Activated T-cell treated with anti-CD3 and anti-CD28 coated beads, Interleukin-2, amount 50 U/mL, for 72 hours (primary cell): ENCODE measurements at places on chromosomes 12 and 14. TPM values are rescaled to one million over a fixed set of nuclear protein-coding genes. Genes with fewer than 3 reads are reported as not detected.
A peak's percentile ranks its signal among the peaks of the same experiment; 100 is the strongest.

DNA sequence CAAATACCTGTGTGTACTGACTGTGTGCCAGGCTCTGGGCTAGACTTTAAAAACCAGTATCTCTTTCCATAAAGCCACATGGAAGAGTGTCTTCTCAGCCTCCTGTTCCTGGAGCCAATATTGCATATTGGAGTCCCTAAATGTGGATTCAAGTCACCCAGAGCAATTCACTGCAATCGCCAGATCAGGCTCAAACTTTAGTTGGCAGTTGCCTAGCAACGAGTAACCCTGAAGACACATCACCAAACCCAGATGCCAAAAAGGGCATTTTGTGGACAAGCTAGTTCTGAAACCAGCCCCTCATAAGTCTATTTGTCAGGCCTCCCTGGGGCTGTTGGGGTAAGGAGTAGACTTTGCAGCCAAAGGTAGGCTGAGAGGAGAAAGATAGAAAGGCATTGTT is 13.7 kb downstream of the DPF3 start:
- no peak overlapping the region for H3K4me3 ChIP-seq
- no peaks in the 10 kb centered on the region for H3K27me3 ChIP-seq
- no peak overlapping the region for H3K27ac ChIP-seq
- peaks cover 19% of the 10 kb centered on the region for H3K4me1 ChIP-seq
- DNase-seq, result no peak

INF2 gene
- 38.8 TPM for total RNA-seq

SYNDIG1L gene
- not detected for total RNA-seq

DNA sequence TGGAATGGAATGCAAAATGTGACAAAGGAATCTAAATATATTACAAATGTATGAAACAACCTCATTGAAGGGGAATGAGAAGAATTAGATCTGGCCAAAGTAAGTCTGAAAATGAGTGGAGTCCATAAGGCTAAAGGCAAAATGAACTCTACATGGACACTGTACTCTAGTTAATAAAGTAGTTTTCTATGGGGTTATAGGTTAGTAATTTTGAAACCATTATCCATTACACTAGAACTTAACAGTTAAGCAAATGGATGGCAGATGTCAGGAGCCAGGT is 222.1 kb downstream of the NUAK1 start:
- H3K4me3 ChIP-seq, result no peak overlapping the region
- no peak overlapping the region for H3K27ac ChIP-seq
- H3K27me3 ChIP-seq, result no peaks in the 10 kb centered on the region
- DNase-seq, result no peak

DNA sequence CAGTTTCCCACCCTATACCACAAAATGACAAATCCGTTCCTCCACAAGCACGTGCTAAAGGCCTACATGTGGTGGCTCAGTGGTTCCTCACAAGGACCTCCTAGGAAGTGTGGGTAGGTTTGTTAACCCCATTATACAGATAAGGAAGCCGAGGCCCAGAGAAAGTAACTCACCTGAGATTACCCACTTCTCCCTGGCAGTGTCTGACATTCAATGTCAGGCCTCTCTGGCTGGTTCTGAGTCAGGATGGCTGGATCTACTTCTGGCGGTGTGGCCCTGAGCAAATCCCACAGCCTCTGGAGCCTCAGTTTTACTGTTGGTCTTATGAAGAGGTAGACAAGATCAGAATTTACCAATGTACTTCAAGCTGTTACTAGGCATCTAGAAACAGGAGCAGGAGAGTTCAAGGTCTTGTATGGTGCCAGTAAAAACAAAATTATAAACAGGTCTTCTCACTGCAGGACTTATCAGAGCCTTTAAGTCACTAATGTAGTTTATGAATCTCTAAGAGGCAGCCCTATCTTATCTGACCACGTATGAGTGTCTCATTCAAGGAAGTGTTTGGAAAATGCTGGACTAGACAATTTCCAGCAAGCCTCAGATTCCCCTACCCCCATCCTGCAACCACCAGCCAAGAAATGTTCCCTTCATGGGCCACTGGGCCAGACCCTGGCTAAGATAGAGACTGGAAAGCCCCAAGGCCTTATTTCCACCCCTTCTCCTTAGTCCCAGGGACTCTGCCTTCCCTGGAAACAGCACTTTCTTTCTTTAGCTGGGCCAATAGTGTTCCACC is 4.2 kb downstream of the HSPB8 start:
- H3K36me3 ChIP-seq, result no peaks in the 10 kb centered on the region
- H3K4me3 ChIP-seq, result no peak overlapping the region
- no peak overlapping the region for H3K27ac ChIP-seq
- no peak for DNase-seq
- peaks cover 4% of the 10 kb centered on the region for H3K27me3 ChIP-seq
- H3K4me1 ChIP-seq, result no peaks in the 10 kb centered on the region

DNA sequence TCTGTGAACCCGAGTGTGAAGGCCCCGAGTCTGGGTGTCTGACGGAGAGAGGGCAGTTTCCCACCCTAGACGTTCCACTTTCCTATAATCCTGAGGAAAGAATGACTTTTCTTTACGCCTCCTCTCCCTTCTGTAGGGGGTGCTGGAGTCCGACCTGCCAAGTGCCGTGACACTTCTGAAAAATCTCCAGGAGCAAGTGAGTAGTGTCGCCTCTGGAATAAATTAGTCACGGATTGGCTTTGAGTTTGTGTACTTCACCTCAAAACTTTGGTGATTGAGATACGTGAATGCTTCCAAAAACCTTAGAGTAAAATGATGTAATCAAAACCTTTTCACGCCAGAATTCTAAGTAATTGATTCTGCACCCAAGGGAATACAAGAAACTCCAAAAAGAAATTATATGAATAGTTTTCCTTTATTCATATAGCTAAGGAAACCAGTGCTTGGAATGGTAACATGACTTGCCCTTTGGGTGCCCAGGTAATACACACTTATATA is 452 bp downstream of the NGDN start:
- no peak overlapping the region for H3K27ac ChIP-seq
- peak; percentile 28 for DNase-seq
- no peak overlapping the region for H3K4me3 ChIP-seq
- peaks cover 2% of the 10 kb centered on the region for H3K36me3 ChIP-seq
- H3K4me1 ChIP-seq, result peaks cover 11% of the 10 kb centered on the region

- peak; percentile 46 for DNase-seq
- H3K36me3 ChIP-seq, result no peaks in the 10 kb centered on the region
- peak overlapping the region; percentile 80 for H3K27ac ChIP-seq
- H3K4me3 ChIP-seq, result peak overlapping the region; percentile 83
Observed at GRCh38 chr12:116123451-116124258, 153.8 kb downstream of the MED13L start.

DNA sequence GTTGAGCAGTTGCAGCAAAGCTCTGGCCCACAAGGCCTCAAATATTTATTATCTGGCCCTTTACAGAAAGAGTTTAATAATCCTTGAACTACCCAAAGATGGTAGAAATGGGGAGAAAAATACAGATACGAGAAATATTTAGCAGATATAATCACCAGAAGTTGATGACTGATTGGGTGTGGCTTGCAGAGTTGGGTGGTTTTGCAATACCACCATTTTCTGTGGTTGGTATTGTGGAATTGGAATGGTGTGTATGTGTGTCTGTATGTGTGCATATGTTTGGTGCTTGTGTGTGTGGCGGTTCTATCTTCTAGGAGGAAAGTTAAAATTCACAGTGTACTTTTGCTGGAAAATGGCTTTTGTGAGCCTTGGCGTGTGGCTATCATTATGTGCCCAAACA is 85.4 kb upstream of the MANSC4 start:
- H3K4me3 ChIP-seq, result no peak overlapping the region
- no peak overlapping the region for H3K27ac ChIP-seq
- H3K27me3 ChIP-seq, result peaks cover 8% of the 10 kb centered on the region
- DNase-seq, result no peak
- peaks cover 21% of the 10 kb centered on the region for H3K4me1 ChIP-seq

APOF gene
- total RNA-seq, result not detected

- no peaks in the 10 kb centered on the region for H3K27me3 ChIP-seq
- no peak overlapping the region for H3K27ac ChIP-seq
- peaks cover 4% of the 10 kb centered on the region for H3K36me3 ChIP-seq
- no peak overlapping the region for H3K4me3 ChIP-seq
- DNase-seq, result no peak
- H3K4me1 ChIP-seq, result peaks cover 26% of the 10 kb centered on the region
Observed at GRCh38 chr14:49888293-49888692, 4.6 kb upstream of the ARF6 start.

PAN2 gene
- total RNA-seq, result 112 TPM

DNA sequence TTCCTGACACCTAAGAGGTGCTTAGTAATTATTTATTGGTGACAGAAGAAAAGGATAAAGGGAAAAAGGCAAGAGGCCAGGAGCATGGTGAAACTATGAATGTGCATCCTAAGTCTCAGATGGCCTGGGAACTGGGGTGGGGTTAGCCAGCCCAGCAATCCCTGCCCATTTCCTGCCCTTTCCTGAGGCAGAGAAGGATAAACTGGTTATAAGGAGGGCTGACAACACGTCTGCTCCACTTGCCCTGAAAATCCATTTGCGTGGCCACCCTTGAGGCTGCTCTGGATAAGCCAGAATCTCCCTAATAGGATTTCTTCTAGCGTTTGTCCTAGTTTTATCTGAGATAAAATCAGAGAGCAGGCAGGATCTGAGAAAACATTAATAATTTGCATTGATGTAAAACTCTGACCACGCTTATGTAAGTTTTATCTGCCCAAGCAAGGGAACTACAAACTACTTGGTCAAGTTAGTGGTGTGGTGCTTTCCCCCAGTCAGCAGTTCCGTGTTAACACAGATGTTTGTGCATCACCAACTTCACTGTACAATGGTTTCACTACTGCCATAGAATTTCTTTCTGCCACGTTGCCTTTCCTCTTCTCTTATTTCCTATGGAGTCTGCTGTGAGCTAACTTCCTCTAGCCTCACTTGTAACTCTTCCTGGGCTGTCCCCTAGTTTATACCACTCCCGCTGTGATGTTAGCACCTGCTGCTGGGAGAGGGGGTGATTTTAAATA is 392.7 kb downstream of the RPS29 start:
- H3K4me3 ChIP-seq, result peak overlapping the region; percentile 18

CTSG gene
- total RNA-seq, result not detected

DNA sequence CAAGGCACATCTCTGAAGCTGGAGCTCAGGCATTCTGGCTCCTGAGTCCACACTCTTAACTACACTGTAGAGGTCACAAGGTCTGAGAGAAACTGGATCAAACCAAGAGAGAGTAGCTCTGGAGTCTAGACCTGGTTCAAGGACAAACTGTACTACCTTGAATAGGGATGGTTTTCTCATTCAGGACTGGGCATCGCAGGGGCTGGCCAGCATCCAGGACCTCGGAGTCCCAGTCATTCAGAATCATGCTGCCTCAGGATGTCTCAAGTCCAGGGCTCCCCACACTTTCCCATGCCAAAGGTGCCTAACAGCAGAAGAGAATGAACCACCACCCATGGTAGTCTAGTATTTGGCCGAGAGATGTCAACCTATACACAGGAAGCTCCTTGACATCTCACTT is 13.1 kb upstream of the PLEKHD1 start:
- H3K27me3 ChIP-seq, result no peaks in the 10 kb centered on the region
- no peak overlapping the region for H3K4me3 ChIP-seq
- DNase-seq, result no peak
- no peak overlapping the region for H3K27ac ChIP-seq
- no peaks in the 10 kb centered on the region for H3K36me3 ChIP-seq

DNA sequence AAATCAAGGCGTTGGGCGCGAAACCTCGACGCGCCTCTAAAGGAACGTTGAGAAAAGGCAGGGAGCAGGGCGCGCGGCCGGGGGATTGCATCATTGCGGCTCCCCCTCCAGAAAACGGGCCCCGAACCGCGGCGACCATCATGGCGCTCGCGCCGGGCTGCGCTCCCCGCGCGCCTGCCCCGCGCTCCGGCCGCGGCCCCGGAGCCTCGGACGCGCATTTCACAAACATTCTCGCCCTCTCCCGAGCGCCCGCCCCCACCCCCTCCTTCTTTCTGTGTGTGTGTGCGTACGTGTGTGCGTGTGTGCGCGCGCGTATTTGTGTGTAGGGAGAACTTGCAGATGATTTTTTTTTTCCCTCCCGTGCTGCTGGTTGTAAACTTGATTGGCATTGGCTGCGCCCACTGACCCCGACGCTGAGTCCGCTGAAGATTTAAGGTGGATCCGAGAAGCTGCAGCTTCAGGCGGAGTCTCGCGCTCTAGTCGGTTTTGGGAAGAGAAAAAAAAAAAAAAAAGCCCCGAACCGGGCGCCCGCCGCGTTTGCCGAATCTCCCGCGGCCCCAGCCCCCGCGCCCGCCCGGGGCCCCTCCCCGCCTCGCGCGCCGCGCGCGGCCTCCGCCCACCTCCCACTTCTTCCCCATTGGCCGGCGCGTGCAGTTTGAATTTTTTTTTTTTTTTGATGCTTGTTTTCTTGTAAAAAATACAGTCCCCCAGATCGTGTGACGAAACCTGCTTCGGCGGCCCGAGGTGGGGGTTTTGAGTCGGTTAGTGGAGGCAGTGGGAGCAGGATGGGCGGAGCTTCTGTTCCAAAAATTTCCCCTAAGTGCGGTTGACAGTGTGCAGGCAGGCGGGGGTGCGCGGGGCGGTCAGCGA is 8.2 kb downstream of the CDKN1B start:
- peaks cover 52% of the 10 kb centered on the region for H3K4me1 ChIP-seq
- no peaks in the 10 kb centered on the region for H3K27me3 ChIP-seq

INHBE gene
- 4.8 TPM for total RNA-seq

DNA sequence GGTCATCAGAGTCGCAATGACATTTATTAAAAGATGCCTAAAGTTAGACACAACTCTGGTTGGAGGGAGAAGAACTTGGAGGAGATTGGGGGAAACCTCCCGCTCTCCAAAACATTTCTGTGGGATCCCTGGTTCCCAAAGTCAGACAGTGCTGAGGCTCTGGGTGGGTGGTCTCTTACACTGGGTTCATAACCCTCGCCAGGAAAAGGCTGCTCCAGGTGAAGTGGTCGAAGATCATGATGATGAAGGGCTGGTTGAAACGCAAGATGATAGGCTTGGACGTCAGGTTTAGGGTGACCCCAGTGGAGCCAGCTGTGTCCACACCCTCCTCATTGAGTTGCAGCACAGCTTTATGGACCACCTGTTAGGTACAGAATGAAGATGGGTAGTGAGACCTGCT is 11.2 kb upstream of the SERPINA10 start:
- H3K4me1 ChIP-seq, result no peaks in the 10 kb centered on the region
- H3K36me3 ChIP-seq, result peaks cover 6% of the 10 kb centered on the region
- DNase-seq, result no peak
- H3K4me3 ChIP-seq, result no peak overlapping the region

SOAT2 gene
- 2.2 TPM for total RNA-seq

- peaks cover 28% of the 10 kb centered on the region for H3K4me1 ChIP-seq
- no peak overlapping the region for H3K27ac ChIP-seq
- no peaks in the 10 kb centered on the region for H3K36me3 ChIP-seq
- no peak overlapping the region for H3K4me3 ChIP-seq
Observed at GRCh38 chr12:123141615-123142517, 9.0 kb downstream of the PITPNM2 start.

- H3K4me1 ChIP-seq, result no peaks in the 10 kb centered on the region
- peaks cover under 1% of the 10 kb centered on the region for H3K27me3 ChIP-seq
- no peak overlapping the region for H3K27ac ChIP-seq
- H3K4me3 ChIP-seq, result no peak overlapping the region
- H3K36me3 ChIP-seq, result peaks cover 4% of the 10 kb centered on the region
Observed at GRCh38 chr12:63419154-63419553, 249.1 kb downstream of the DPY19L2 start.

DNA sequence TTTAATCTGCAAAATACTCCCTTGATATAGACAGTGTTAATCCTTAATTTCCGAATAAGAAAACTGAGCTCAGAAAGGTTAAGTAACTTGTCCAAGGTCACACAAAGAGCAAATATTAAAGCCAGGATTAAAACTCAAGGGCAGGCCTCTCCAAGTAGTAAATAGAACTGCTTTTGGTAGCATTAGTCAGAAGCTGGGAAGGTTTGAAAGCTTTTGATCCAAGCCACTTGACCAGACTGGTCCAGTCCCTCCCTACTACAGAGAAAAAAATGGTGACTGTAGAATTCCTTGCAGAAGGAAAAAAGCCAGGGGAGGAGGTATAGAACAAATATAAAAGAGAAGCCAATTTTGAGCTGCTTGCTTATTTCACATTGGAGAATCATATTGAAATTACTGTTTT is 111.5 kb downstream of the NT5DC3 start:
- no peak overlapping the region for H3K4me3 ChIP-seq
- no peak overlapping the region for H3K27ac ChIP-seq
- peaks cover 3% of the 10 kb centered on the region for H3K36me3 ChIP-seq
- H3K27me3 ChIP-seq, result peaks cover 19% of the 10 kb centered on the region
- no peaks in the 10 kb centered on the region for H3K4me1 ChIP-seq
